ENCODE measurements at places on chromosomes 13 and 19.

GRCh38 chr19:14147797-14148605, 11.6 kb upstream of the ASF1B start:
- peak; percentile 74 for DNase-seq

GRCh38 chr19:39867952-39868351, 21.8 kb upstream of the FBL start:
- DNase-seq: no peak

GRCh38 chr13:30739761-30740642, 4.7 kb downstream of the ALOX5AP start:
- DNase-seq: peak; percentile 70

DNA sequence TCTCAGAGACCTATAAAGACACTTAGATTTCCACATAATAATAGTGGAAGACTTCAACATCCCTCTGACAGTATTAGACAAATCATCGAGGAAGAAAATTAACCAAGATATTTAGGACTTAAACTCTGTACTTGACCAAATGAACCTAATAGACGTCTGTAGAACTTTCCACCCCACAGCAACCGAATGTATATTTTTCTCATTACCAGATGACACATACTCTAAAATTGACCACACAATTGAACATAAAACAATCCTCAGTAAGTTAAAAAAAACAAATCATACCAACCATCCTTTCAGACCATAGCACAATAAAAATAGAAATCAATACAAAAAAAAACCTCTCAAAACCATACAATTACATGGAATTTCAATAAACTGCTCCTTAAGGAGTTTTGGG, 201.0 kb downstream of the POSTN start:
- no peak for DNase-seq

GRCh38 chr13:77000475-77000874, 8.6 kb downstream of the CLN5 start:
- DNase-seq: no peak

- no peak for DNase-seq
Observed at GRCh38 chr19:50242581-50242980, 39.2 kb downstream of the MYH14 start.

DNA sequence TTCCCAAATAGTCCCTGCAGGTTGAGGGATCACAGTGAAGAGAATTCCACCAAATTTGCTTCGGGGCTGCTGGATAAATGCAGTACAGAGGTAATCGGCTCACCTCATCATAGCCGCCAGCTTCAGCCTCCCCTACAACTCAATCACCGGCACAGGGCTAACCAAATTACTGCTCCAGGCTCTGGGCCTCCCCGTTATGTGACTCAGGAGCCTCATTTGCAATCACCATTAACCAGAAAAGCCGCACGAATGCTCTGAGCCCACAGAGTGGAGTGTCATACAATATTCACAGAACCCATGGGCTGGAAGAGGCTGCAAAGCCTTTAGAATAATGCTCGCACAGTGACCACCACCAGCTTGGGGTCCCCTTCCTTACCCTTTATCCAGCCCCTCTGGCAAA, 4.9 kb downstream of the SIAH3 start:
- no peak for DNase-seq

GRCh38 chr19:57083711-57084110, 36.1 kb upstream of the USP29 start:
- no peak for DNase-seq

DNA sequence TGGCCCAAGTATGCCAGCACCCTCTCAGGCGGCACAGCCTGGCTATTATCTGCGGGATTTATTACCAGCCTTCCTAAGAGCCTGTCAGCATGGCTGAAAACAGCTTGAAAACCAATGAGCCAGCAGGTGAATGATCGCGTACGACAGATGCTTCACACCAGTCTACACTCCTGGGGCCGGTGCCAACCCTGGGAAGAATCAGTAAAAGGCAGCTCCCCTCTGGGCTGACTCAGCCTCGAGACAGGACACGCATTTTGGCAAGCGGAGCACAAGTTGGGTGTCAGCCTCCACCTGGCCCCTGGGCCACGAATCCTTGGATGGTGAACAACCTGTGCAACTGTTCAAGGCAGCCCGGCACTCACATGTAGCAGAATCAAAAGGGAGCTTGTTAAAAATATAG, 15.6 kb downstream of the EMP3 start:
- DNase-seq: no peak

- no peak for DNase-seq
Observed at GRCh38 chr19:1807695-1808394, 4.2 kb downstream of the ATP8B3 start.

- DNase-seq: no peak
Observed at GRCh38 chr13:33328701-33329100, 43.1 kb upstream of the STARD13 start.

GRCh38 chr19:7729831-7730285, 2.1 kb downstream of the CLEC4G start:
- DNase-seq: no peak

DNA sequence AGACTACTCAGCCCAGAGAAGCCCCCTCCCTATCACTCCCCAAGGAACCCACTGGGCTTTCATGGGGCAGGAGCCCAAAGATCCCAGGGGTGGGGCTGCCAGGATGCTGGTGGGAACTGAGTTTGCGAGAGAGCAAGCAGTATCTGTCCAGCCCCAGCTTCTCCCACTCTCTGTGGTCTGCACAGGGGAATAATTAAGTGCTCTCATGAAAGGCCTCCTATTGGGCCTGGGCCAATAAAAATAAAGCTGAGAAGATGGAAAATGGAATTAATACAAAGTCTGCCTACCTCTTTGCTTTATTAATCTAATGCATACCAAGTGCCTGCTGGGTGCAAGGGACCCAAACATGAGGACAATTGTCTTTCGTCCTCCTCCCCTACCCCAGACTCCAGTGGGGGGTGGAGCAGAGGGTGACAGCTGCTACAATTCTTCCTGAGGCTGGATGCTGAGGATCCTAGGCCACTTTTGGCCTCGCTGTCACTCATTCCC, 5.4 kb downstream of the DDX39A start:
- DNase-seq: no peak

DNA sequence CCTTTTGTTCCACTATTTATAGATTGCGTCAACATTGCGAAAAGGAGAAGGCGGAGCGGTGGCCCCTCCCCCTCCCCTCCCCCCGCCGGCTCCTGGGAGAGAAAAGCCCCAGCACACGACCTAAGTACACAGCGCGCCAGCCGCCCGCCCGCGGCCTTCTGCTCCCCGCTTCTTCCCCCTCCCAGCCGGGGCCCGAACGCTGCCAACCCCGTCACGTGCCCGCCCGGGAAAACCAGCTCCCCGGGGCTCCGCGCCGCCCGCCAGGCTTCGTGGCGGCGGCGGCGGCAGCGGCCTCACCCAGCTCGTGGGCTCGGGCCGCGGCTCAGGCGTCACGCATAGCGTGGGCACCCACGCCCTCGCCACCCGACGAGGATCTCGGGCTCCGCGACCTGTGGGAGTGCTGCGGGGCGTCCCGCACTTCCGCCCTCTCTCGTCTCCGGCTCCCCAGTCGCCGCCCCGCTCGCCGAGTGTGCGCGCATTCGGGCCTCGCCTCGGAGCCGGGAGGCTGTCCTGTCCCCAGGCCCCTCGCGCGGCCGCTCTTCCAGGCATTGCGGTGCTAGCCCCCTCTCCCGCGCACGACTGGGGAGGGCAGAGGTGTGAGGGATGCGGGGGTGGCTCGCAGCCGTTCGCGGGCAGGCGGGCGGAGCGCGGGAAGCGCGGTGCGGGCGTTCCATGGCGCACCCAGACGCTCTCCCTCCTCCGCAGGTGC, 110.5 kb downstream of the KCNRG start:
- peak; percentile 86 for DNase-seq

DNA sequence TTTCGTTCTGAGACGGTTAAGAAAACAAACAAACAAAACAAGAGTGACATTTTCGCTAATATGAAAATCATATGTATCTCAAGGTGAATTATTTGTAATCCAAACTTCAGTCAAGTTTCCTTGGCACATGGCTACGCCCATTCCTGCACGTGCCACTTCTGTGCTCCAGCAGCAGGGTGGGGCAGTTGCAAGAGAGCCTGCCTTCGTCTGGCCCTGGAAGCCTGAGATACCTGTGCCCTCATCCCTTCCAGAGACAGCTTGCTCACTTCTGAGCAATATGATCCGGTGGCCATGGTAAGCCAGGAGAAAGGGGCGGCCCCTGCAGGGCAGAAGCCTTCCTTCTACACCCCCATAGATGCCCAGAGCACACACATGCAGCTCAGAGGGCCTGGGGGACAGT, 22.1 kb downstream of the DPP9 start:
- DNase-seq: no peak

GRCh38 chr19:43820098-43820883, 6.8 kb upstream of the ZNF283 start:
- peak; percentile 64 for DNase-seq

GRCh38 chr13:114015111-114015968, 41.5 kb upstream of the C13orf46 start:
- no peak for DNase-seq

- no peak for DNase-seq
Observed at GRCh38 chr13:79196843-79197242, 209.2 kb downstream of the RBM26 start.

DNA sequence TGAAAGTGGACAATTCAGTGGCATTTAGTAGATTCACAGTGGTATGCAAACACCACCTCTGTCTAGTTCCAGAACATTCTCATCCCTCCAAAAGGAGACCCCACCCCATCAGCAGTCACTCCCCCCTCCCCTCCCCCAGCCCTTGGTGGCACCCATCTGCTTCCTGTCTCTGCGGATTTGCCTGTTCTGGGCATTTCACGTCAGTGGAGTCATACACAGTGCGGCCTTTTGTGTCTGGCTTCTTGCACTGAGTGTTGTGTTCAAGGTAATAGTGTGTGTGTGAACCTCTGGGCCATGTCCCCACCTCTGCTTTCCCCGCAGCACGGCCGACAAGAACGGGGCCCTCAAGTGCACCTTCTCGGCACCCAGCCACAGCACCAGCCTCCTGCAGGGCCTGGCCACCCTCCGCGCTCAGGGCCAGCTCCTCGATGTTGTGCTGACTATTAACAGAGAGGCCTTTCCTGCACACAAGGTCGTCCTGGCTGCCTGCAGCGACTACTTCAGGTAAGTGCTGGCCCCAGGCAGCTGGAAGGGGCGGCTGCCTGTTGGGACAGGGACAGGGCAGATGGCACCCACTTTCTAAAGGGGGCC, 19.4 kb upstream of the CRTC1 start:
- DNase-seq: no peak

- no peak for DNase-seq
Observed at GRCh38 chr13:86946734-86947133, 724.4 kb upstream of the SLITRK5 start.

DNA sequence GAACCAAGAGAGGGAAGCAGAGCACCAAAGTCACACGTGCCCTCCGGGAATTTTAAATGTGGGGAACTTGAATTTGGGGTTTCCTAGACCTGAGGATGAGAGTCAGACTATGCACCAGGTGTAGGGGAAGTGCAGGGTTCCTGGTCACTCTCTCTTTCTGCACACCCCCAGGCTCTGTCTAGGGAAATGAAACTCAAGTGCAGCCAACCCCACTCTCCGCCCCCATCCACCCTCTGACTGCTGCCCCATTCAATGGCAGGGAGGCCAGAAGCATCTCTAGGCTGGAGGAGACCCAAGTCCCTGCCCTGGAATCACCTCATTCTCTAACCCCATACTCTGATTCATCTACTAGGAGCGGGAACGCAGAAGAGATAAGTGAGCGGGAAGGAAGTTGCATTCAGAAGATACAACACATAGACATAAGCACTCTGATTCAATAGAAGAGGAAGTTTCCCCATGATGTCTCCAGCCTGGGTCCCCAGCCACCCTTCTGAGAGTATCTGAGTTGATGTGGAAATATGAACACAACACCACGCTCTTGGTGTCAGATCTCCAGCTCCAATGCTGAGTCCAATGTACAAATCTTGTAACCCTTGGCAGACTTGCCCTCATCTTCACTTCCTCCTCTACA, 4.7 kb upstream of the SIGLEC14 start:
- no peak for DNase-seq

DNA sequence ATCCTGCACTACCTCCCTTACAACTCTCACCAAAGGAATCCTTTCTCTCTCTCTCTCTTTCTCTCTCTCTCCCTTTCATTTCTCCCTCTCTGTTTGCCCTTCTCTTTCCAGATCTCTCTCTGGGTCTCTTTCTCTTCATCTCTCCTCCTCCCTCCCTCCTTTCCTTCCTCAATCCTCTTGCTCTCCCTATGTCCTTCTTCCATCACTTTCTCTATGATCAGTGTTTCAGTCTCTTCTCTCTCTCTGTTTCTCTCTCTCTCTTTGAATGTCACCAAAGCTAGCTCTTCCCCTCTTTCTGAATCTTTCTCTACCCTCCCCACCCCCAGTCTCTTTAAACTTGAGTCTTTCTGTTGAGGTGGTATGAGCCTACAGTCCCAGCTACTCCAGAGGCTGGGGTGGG, 19.8 kb upstream of the KLK4 start:
- DNase-seq: no peak

- no peak for DNase-seq
Observed at GRCh38 chr19:15902254-15902653, 4.4 kb upstream of the CYP4F2 start.

- no peak for DNase-seq
Observed at GRCh38 chr19:7908742-7909461, 5.2 kb downstream of the MAP2K7 start.

- DNase-seq: no peak
Observed at GRCh38 chr13:39322836-39323585, 280.0 kb downstream of the LHFPL6 start.

DNA sequence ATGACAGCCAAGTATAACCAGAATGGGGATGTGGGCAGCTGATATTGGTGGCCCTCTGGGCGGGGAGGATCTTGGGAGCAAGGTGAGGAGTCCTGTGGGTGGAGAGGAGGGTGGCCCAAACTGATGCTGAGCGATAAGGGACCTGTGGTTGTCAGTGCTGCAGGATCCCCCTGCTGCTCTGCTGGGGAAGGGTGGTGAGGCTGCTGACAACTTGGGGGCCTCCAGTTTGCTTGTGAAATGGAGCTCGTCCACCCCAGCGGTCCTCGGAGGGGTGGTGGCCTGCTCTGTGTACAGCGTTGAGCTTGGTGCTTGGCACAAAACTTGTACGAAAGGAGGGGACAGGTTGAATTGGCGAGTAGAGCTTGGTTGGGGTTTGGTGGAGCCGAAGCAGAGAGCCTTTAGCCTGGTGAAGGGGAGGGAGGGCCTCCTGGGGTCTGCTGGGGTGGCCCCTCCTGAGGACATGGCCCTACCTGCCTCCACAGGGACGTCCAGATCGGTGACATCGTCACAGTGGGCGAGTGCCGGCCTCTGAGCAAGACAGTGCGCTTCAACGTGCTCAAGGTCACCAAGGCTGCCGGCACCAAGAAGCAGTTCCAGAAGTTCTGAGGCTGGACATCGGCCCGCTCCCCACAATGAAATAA, 2.9 kb downstream of the RPS11 start:
- DNase-seq: peak; percentile 62

- peak; percentile 97 for DNase-seq
Observed at GRCh38 chr19:36772311-36773222, at the start of gene ZNF850. Gene ZNF850 (minus strand): TSS chr19:36772807. CDS start chr19:36762606, 10,201 bp downstream.

- no peak for DNase-seq
Observed at GRCh38 chr13:34452831-34453230, 489.2 kb upstream of the NBEA start.

DNA sequence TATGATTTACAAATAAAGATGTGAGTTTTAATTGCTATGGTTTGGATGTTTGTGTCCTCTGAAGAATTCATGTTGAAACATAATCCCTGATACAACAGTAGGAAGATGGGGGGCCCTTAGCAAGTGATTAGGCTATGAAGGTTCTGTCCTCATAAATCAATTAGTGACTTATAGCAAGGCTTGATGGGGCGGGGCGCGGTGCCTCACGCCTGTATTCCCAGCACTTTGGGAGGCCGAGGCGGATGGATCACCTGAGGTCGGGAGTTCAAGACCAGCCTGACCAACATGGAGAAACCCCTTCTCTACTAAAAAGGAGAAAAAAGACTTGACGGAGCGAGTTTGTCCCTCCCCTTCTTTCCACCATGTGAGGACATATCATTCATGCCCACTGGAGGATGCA, 2486.5 kb upstream of the PCDH20 start:
- DNase-seq: no peak

GRCh38 chr19:50695251-50696093, 24.1 kb downstream of the SHANK1 start:
- DNase-seq: peak; percentile 41

Data from activated T-cell treated with anti-CD3 and anti-CD28 coated beads, Interleukin-2, amount 50 U/mL, for 24 hours (primary cell).